GM04503 (cell line): ENCODE measurements at places on chromosomes 5 and 9.

DNA sequence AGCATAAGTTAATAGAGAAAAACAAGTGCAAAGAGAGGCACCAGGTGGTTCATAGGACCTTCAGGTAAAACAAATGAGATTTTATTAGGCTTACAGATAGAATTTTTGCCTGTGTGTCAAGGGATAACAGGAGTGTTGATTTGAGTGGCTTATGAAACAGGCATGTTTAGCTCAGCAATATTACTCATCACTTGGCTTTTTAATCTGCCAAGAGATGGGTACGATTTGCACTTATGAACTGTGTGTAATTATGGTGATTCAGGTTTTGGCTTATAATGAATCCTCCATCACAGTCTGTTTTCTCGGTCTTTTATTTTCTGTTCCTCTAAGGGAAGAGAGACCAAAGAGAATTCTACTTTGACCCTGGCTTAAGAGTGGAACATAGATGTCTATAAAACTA, 199.3 kb downstream of the DMRTA1 start:
- no peak for DNase-seq

- no peak for DNase-seq
These were observed 19.7 kb downstream of the ZCCHC10 start for GRCh38 chr5:133006653-133007052.

- DNase-seq, result no peak
These were observed 127.1 kb upstream of the ICE1 start for GRCh38 chr5:5295351-5295750.

GRCh38 chr5:90368454-90369246, 40.9 kb downstream of the CETN3 start:
- DNase-seq, result no peak

- DNase-seq, result no peak
These were observed at the start of gene PCDHGA11 for GRCh38 chr5:141420855-141421488. TSS of gene PCDHGA11 (plus strand) at chr5:141421051. CDS start at chr5:141421228, 177 bp downstream.
